ENCODE measurements at places on chromosomes 3 and 15.
A peak's percentile ranks its signal among the peaks of the same experiment; 100 is the strongest.

DNA sequence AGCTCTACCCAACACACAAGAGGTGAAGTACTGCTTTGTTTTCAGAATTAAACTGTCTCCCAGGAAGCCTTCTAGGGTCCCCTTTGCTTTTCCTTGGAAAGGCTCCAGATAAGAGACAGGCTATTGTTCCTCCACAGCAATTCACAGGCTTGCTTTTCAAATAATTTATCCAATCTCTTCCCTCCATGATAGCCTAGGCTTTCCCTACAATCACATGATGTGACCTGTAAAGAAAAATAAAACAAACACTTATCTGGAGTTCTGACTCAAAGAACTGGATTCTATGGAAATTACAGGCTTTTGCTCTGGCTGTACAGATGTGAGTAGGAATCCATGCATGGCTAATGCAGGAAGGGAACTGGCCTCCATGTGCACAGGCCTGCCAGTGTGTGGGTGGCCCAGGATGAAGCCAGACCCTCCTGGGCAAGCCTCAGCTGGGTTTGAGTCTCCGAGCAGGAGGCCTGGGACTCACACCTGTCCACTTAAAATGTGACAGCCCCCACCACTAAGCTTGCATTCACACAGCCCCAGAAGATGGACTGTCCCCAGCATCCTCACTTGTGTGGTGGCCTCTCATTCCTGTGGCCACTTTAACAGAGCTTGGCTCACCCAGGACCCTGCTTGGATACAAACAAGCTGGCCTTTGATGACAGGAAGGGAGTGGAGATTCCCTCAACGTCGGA, 75.8 kb upstream of the LEKR1 start:
- no peak for DNase-seq

DNA sequence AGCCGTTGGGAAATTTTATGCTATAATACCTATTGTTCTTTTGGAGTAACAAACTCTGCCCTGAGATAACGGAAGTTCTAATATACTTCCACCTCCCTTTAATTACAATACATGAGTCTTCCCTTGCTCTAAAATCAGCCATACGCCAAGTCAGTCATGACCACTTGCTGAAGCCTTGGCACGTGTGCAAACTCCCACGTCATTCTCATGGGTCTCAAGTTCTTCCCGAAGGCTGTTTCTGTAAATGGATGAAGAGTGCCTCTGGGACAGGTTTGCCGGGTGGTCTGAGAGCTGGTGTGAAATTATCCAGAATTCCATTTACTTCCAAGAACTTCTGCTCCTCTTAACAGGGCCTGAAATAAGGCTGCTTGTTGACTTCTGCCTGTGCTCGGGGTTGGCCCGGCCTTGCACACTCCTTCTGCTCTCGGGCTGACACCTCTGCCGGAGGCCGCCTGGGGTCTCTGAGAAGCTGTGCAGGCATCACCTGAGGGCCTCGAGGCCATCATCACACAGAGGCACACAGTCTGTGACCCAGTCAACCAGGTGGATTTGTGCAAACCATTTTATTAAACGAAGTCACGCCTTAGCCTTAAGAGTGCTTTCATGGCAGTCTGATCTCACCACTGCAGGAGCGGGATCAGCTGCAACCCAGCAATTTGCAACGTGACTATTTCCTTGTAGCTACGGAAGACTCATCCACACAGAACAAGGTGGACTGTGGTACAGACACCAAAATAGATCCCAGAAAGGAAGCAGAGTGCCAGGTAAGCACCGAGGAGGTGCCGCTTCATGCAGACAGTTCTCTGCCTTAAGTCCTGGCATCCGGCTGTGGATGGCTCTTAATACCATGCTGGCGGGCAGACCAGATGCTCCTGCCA, 120.1 kb downstream of the ADAMTS17 start:
- no peak for DNase-seq

GRCh38 chr3:42545284-42545900, 36.4 kb downstream of the SEC22C start:
- no peak for DNase-seq

DNA sequence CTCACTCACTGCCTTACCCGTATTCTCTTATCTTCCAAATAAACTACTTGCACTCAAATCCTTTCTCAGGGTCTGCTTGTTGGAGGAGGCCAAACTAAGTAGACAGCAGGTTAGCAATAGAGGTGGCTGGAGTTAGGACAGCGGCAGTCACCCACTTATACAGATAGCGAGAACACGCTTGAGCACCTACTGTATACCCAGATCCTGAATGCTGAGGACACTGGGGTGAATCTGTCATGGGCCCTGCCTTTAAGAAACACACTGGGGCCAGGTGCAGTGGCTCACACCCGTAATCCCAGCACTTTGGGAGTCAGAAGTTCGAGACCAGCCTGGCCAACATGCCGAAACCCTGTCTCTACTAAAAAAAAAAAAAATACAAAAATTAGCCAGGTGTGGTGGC, 38.0 kb upstream of the TSEN2 start:
- no peak for DNase-seq

- no peak for DNase-seq
Observed at GRCh38 chr3:37417297-37418082, 243.1 kb upstream of the LRRFIP2 start.

DNA sequence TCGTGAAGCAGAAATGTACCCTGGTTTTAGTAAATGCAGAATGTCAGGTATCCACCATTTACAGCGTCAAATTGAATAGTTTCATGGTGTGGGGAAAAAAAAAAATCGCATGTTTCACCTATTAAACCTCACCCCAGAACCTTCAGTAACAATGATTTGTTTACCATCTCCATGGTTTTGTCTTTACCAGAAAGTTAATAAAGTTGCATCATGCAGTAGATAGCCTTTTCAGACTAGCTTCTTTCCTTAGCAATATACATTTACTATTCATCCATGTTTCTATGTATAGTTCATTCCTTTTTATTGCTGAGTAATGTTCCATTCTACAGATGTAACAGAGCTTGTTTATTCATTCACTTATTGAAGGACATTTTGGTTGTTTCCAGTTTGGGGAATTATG, 1066.1 kb downstream of the FHIT start:
- DNase-seq: no peak

- no peak for DNase-seq
Observed at GRCh38 chr15:26806151-26806550, 33.3 kb upstream of the GABRB3 start.

GRCh38 chr3:125960066-125960424, 8.9 kb upstream of the ROPN1B start:
- DNase-seq: no peak

- DNase-seq: no peak
Observed at GRCh38 chr15:85164841-85165466, 183.3 kb downstream of the PDE8A start.

GRCh38 chr15:70023769-70024491, 73.8 kb downstream of the TLE3 start:
- no peak for DNase-seq

DNA sequence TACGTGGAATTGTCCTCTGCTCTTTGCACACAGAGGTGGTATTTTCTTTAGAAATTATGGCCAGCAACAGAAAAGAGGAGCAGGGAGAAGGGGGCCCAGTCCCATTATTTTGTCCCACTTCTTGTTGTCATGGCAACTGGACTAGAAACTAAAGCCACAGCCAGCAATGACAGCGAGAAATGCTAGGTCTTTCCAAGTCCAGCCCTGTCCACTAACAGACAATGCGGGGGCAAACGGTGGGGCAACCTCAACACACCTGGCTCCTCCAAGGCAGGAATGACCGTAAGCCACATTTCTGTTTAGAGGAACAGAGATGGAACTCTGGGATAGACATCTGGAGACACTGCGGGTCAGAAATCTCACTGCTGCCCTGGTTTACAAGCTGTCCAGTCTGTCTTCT, 107.3 kb downstream of the RFTN1 start:
- DNase-seq: no peak

GRCh38 chr3:126503701-126504100, 13.9 kb downstream of the UROC1 start:
- no peak for DNase-seq

GRCh38 chr3:83218383-83219200, 1457.1 kb upstream of the GBE1 start:
- no peak for DNase-seq

DNA sequence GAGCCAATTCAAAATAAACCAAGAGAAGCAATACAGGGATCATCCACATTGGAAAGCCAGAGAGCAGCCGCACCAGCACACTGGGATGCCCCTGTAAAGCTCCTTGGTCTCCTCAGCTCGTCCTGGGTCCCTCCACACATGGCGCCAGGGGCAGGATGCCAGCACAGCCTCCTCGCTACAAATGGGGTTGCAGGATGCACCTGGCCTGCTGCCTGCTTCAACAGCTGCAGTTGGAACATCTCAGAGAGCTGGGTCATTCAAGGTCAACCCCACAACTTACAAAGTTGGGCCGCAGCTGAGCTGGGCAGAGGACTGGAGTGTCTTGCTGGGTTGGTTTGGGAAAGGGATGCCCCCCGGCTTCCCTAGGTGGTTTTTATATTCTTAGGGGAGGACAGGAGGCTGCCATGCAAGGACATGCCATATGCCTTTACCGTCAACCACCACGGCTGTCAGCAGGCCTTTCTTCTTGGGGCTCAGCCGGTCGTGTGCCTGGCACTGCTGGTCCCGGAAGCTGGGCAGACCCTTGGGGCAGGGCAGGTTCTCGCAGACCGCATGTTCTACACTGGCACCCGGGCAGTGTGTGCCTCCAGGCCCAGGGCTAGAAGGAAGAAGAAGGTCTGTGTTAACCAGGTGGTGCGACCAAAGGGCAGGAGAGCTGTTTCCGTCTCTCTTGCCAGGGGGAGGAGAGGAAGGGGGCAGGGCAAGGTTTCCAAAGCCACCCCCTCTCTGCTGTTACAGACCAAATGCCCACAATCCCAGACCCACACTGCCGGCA, 225.2 kb downstream of the ADAMTS17 start:
- DNase-seq: no peak

- no peak for DNase-seq
Observed at GRCh38 chr3:180571831-180572598, 29.9 kb upstream of the TTC14 start.

- peak; percentile 68 for DNase-seq
Observed at GRCh38 chr15:69523010-69524001, 70.7 kb downstream of the RPLP1 start.

DNA sequence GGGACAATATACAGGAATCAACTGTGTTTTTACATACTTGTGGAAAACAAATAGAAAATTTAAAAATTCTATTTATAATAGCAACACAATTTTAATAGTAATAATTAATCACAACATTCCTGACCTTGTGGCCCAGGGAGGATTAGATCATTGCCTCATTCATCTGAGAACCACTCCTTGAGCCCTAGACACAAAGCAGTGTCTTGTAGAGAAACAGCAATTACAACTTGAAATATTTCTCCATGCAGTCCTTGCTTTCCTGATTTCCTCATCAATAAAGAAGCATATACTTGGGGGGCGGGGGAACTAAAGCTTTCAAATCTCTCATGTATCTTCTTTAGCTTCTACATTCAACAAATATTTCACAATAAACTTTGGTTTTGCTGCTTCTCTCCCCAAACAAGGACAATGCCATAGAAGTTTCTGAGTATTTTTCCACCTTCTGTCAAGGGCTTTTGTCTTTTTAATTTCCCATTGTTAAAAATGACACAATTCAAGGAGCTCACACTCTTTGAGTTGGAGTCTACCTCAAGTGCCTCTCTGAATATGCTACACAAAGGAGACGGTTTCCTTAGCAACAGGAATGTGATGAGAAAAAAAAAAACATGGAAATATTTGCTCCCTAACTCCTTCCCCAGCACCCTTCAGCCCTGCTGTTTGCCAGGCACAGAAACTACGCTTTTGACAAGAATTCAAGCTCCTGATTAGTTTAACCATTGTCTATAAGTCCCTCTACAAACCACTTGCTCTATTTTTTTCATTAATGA, 118.8 kb downstream of the ARPP21 start:
- no peak for DNase-seq

- no peak for DNase-seq
Observed at GRCh38 chr15:77173487-77173886, 102.6 kb upstream of the TSPAN3 start.

DNA sequence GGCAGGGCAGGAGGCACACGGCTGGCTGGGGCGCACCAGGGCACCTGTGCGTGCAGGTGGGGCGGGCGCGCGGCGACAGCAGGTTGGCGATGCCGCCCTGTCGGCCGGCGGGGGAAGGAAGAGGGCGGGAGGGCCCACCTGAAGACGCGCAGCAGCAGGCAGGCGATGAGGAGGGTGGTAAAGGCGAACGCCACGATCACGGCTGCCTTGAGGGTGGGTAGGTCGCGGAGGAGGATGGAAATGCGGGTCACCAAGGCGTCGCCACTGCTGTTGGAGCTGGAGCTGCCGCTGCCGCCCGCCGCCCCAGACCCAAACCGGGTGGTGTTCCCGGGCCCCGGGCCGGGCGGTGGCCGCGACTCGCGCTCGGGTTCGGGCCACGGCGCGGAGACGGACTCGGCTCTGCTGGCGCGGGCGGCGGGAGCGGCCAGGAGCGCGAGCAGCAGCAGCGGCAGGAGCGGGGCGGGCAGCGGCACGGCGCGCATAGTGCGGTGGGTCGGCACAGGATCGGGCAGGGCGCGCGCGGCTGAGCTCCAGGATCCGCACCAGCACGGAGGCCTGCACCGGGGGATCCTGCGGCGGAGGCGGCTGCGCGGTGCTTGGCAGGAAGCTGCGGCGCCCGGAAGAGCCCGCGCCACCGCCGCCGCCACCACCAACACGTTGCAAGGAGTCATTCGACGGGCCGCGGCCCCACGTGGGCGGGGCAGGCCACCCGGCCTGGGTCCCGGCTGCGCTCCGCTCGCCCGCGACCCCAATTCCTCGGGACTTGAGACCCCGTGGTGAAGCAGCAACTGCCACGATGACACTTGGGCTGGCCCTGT, at the start of gene FAM174B:
FAM174B (minus strand) TSS at position 598 of the 818 bp plus-strand sequence.
- DNase-seq: no peak

DNA sequence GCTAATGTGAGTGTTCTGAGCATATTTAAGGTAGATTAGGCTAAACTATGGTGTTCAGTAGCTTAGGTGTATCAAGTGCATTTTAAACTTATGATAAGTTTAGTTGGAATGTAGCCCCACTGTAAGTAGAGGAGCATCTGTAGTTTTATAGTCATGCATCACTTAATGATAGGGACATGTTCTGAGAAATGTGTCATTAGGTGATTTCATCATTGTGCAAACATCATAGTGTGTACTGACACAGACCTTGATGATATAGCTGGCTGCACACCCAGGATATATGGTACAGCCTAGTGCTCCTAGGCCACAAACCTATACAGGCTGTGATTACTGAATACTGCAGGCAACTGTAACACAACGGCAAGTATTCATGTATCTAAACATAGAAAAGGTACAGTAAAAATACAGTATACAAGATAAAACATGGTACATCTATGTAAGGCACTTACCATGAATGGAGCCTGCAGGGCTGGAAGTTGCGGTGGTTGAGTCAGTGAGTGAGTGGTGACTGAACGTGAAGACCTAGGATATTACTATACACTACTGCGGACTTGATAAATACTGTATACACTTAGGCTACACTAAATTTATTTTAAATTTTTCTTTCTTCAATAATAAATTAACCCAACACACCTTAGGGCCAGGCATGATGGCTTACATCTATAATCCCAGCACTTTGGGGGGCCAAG, 17.9 kb downstream of the DNAH1 start:
- no peak for DNase-seq

- no peak for DNase-seq
Observed at GRCh38 chr3:172752651-172753050, 2.1 kb downstream of the ECT2 start.

- no peak for DNase-seq
Observed at GRCh38 chr3:102192575-102192974, 242.2 kb upstream of the ZPLD1 start.

All from NCI-H226 (cell line).